ENCODE measurements at places on chromosomes 6 and 20.
A peak's percentile ranks its signal among the peaks of the same experiment; 100 is the strongest.

DNA sequence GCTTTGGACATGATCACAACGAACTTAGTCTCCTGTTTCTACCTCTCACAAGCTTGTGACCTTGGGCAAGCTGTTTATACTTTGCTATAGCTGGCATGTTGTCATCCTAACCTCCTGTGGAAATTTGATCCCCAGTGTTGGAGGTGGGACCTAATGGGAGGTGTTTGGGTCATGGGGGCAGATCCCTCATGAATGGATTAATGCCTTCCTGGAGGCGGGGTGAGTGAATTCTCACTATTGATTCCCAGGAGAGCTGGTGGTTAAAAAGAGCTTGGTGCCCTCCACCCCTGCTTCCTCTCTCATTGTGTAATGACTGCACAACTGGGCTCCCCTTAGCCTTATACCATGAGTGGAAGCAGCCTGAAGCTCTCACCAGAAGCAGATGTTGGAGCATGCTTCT, 228.9 kb downstream of the HIVEP2 start:
- no peak for DNase-seq

DNA sequence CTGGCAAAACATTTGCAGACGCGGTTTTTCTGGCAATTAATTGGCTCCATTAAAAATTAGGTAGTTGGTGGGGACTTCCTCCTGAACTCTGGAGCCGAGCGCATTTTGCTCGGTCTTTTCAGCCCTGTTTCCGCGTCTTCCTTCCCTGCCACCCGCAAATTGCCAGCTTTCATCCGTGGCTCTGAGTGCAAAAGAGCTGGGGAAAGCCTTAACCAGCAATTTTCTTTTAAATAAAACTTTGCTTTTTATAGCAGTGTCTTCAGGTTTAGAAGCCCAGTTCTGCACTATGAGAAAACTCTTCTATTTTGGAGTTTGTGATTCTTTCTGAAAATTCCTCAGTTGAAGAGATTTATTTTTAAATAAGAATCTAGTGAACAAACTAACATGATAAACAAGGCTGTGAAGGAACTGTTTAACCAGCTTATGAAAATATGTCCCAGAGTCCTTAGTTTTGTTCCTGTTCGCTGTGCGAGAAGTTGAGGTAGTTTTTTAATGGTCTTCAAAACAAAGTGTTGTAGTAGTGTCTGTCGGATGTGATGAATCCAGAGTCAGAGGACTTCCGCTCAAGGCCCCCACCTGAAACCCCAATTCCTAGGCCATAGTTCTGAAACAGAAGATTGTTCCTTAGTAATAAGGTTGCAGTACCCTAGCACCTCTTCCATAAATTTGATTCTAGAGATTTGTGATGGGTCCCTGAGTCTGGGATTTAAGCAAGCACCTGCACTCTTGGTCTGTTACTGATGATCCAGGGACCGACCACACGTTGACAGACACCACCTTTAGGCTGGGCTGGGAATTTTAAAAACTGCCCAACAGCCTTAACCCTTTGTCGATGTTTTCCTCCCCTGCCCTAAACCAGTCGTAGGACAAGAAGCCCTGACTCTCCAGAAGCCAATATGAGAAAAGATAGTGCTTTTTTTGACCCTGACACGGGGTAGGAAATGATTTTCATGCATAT, 950 bp downstream of the KCTD20 start:
- DNase-seq, result peak; percentile 34

- DNase-seq, result no peak
These were observed 2.4 kb downstream of the SPDEF start for GRCh38 chr6:34553750-34554149.

- DNase-seq, result no peak
These were observed 34.3 kb upstream of the CD83 start for GRCh38 chr6:14083262-14083661.

DNA sequence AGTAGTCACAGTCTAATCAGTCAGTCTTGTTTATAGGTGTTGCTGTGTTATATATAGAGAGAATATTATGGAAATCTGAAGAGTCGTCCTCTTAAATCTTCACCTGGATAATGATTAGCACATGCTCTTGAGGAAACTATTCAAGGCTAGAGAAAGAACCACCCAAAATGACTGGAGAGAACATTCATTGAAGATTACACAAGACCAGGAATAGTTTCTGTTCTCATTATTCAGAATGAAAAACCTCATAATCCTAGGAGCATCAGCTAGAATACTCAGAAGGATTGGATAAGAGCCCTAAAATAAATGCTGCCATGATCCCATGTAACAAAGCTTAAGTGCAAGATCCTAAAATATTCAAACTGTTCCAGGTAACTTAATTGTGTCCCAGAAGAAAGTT, 278.2 kb upstream of the PREP start:
- DNase-seq, result no peak

DNA sequence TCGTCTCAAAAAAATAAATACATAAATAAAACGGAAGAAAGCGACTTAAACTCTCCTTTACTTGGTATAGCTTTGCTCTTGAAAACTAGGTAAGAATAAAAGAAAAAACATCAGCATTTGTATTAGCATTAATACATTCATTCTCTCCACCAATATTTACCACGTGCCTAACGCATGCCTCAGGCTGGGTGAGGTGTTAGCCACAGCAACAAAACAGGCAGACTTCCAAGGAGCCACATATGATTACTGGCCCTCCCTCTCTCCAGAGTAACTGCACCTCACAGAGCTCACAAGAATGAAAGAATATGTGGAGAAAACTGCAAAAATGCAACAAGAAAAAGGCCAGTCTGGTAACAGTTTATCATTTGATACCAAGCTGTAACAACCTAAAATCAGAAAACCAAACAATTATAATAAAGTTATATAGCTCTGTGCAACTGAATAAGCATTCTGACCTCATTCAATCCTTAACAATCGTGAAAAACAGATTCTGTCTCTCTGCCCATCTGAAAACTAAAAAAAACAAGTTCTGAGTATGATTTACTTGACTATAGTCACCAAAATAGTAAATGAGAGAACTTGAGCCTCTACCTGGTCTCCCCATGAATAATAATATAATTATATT, 5.2 kb downstream of the NAPB start:
- no peak for DNase-seq

DNA sequence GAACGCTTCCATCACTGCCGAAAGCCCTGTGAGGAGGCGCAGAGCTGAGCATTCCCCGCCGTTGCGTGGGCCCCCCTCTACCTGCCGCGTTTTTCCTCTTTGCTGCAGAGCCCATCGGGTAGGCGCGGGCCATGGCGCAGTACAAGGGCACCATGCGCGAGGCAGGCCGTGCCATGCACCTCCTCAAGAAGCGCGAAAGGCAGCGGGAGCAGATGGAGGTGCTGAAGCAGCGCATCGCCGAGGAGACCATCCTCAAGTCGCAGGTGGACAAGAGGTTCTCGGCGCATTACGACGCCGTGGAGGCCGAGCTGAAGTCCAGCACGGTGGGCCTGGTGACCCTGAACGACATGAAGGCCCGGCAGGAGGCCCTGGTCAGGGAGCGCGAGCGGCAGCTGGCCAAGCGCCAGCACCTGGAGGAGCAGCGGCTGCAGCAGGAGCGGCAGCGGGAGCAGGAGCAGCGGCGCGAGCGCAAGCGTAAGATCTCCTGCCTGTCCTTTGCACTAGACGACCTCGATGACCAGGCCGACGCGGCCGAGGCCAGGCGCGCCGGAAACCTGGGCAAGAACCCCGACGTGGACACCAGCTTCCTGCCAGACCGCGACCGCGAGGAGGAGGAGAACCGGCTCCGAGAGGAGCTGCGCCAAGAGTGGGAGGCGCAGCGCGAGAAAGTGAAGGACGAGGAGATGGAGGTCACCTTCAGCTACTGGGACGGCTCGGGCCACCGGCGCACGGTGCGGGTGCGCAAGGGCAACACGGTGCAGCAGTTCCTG, 693 bp downstream of the FAM50B start:
- no peak for DNase-seq

DNA sequence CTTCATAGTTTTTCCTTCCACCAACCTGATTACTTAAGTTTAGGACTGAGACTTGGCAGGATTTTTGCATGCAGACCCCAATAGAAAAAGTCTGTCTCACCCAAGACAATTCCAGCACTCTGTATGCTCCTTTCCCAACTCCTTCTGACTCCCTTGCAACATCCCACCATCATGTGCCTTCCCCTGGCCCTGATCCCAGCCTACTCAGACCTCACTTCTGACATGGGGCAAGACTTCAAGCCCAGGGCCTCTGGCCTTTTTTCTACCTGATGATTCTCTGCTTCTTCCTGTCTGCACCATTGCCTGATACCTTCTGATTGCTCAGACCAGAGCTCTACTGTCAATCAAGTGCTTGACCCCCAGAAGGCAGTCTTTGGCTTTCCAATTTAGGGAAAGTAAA, 96.6 kb downstream of the HAO1 start:
- DNase-seq, result no peak

DNA sequence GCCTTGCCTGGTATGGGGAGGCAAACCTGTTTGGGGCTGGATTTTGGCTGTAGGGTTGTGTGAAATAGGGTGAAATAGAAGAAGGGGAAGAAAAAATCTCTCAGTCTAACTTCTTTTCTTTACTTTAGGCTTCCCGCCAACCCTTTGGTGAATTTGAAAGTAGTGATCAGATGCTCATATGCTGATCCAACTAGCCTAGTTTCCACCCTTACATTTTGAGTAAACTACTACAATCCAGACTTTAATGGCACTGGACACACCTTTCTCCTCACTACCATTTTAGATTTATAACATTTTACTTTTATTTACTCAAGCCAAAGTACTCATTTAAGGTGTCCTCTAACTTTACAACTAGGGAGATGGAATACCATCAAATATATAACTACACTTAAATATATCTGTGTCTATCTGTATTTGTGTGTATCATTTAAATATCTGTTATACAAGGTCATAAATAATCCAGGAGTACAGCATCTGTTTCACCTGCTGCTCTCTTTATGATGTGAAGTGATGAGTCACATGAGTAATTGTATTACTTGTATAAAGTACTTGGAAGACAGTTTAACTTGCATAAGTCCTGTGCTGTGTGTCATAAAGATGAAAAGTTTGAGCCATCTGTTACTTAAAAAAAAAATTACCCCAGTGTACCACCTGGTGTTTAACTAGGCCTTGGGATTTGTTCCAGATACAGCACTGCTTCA, 172.1 kb downstream of the CDKAL1 start:
- no peak for DNase-seq

DNA sequence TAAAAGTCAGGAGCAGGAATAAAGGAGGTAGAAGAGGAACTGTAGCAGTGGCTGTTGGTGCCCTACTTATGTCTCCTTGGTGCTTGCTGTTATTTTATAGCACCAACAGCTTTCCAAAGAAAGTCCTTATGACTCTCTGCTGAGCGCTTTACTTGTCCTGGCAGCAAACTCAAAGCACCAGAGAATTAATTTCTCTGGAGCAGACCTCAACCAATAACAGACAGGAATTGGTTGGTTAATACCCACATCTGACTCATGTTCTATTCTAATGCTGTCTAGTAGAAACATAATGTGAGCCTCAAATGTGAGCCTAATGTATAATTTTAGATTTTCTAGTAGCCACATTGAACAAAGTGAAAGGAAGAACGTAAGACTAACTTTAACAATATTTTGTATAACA, 685.9 kb downstream of the KIF16B start:
- no peak for DNase-seq

DNA sequence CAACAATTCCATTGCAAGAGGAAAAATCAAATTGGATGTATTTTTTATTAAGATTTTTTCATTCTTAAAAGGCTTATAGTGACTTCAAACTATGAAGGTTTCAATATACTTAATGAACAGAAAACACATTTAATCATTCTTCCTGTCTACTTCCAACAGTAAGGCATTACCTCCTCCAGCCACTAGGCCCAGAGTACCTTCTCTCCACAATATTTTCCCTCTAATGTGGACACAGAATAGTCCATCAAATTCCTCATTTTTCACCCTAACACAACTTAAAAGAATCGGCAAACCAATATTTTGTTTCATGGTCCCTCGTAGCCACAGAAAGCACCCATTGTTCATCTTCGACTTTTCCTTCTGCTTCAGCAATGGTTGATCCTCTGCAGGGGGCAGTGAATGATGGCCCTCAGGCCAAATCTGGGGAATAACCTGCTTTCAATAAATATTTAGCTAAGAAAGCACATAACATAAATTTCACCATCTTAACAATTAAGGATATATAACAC, 335.4 kb upstream of the ID4 start:
- no peak for DNase-seq

- no peak for DNase-seq
These were observed 236.9 kb downstream of the FOXC1 start for GRCh38 chr6:1846611-1847010.

GRCh38 chr6:35724471-35724870, 12.4 kb upstream of the ARMC12 start:
- DNase-seq, result no peak

DNA sequence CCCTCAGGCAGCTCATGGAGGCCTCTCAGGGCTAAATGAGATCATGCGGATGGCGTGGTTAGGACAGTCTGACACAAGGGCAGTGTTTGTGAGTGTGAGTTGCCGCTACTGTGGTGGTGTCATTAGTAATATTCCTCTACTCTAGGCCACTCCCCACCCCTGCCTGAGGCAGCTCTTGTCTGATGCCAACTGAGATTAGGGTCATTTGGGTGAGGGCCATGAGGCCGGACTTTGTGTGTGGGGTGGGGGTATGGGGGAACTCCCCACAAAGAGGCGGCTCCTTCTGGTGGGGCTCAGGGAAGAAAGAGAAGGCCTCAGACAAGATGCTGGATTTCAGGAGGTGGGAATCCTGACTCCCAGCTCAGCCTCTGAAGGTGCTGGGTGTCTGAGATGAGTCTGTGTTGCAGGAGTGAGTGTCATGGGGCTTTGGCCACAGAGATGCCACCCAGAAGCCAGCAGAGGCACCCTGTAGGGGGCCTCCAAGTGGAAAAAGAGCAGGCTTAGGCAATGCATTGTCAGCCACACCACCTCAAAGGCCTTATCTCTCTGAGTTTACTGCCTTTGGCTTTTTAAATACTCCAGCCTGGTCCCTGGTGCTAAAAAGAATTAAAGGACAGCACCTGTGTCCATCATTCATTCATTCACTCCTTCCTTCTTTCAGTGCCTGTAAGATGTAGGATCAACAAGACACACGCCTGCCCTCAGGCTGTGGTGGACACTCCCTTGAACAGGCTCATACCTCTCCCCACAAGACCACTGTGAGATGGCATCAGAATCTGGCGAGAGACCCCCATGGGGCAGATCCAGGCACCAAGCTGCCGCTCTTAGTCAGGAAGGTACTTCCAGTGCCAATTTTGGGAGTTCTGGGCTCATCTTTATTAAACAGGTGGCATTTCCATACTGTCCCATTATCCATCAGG, 175.2 kb downstream of the MRPL14 start:
- DNase-seq, result no peak

GRCh38 chr6:49964064-49964463, at the start of gene DEFB114:
Gene DEFB114 (minus strand): TSS chr6:49964164. CDS start chr6:49964105, 59 bp downstream.
- no peak for DNase-seq

- no peak for DNase-seq
These were observed 54.8 kb downstream of the OPN5 start for GRCh38 chr6:47836639-47837038.

- no peak for DNase-seq
These were observed 89.3 kb downstream of the L3MBTL3 start for GRCh38 chr6:130107710-130108109.

GRCh38 chr6:32129297-32130088, 595 bp downstream of the FKBPL start:
- no peak for DNase-seq

- no peak for DNase-seq
These were observed 73.2 kb downstream of the BCKDHB start for GRCh38 chr6:80179695-80180094.

GRCh38 chr6:162728197-162728596, 423 bp downstream of the PACRG start:
- DNase-seq, result no peak

GRCh38 chr6:147176795-147177194, 27.4 kb upstream of the STXBP5 start:
- DNase-seq, result no peak

GRCh38 chr20:37267667-37268313, 6.2 kb upstream of the GHRH start:
- DNase-seq, result no peak

GRCh38 chr20:35662551-35662950, 2.1 kb downstream of the CPNE1 start:
- DNase-seq, result no peak
